Pancreas (tissue), 10 donors: ENCODE measurements at places on chromosomes 16 and 17. TPM values are rescaled to one million over a fixed set of nuclear protein-coding genes. Genes with fewer than 3 reads are reported as not detected.

Gene CDH8
- not detected for total RNA-seq

Gene WWP2
- total RNA-seq, result 38.0 TPM

DNA sequence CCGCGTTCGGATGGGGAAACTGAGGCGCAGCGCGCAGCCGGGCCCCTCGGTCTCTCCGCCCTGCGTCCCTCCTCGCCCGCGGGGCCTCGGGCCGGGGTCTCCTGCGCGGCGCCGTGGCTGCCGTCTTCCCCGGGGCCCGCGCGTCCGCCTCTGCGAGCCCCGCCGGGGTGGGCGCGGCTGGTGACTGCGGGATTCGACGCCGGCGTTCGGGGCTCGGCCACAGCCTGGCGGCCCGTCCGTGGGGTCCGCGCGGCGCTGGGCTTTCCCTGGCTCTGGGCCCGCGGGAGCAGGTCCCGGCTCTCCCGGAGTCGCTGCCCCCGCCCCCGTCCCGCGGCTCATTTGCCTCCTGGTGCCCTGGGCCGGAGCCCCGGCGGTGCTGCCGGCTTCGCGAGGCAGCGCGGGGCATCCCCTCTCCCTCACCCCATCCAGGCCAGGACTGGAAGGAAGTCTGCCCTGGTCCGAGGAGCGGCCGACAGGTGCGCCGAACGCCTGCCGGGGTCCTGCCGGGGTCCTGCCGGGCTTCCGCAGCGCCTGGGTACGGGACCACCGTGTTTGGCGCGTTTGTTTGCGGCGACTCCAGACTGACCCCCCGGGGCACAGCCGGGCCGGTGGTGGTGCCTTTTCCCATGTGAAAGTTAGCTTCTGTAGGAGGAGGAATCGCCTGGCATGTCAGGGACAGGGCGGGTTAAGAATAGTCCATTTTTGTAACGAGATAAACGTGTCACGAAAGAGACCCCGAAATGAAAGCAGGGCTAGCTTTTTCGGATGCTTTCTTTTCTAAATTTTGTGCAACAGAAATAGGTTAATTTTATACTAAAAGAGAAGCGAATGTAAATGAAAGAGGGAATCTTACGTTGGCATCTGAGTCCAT, 671 bp downstream of the CHMP6 start:
- DNase-seq, result no peak

DNA sequence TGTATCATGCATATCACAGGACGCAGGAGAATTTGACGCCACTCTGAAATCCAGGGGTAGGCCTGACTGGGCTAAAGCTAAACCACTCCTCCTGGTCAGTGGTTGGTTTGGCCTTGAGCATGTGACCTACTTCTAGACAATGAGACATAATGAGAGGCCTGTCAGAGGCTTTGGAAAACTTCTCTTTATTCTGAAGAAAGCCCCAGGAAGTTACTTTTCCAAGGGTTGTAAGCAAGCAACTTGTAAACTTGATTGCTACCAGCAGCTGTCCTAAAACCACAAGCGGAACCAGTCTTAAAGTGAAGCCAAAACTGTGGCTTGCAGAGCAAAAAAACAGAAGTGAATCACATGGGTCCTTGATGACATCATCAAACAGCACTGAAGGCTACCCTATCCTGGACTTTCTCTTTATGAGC, 138.2 kb upstream of the COX10 start:
- DNase-seq, result no peak

DNA sequence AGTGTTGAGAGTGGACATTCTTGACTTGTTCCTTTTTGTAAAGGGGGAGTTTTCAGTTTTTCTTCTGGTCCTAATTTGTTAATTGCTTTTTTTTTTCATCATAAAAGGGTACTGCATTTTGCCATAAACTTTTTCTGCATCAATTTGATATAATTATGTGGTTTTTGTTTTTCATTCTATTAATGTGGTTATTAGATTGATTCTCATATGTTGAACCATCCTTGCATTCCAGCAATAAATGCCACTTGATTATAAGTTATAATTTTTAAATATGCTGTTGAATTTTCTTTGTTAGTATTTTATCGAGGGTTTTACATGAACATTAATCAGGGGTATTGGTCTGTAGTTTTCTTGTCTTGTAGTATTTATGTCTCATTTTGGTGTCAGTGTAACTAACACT, 87.2 kb upstream of the SMIM36 start:
- DNase-seq, result no peak

DNA sequence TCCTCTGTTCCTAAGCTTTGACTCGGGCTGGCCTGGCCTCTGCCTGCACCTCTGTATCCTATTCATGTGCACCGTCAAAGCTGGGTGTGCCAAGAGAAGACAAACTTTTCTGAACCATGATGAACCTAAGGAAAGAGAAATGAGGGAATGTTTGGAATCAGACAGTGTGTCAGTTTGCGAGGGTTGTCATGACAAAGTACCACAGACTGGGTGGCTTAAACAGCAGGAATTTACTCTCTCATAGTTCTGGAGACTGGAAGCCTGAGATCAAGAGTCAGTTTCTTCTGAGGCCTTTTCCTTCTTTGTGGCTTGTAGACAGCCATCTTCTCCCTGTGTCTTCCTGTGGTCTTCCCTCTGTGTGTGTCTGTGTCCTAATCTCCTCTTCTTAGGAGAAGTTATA, 129.0 kb downstream of the KATNIP start:
- DNase-seq, result no peak

GRCh38 chr16:66186251-66186785, 180.2 kb upstream of the CDH5 start:
- no peak for DNase-seq
